Fibroblast of lung (primary cell): ENCODE measurements at places on chromosomes 12 and 14. TPM values are rescaled to one million over a fixed set of nuclear protein-coding genes. Genes with fewer than 3 reads are reported as not detected.

The PDZRN4 gene
- polyA plus RNA-seq, result not detected in 2 replicates

The COCH gene
- 0.27 and 0.72 TPM in 2 replicates for polyA plus RNA-seq

The KDM5A gene
- polyA plus RNA-seq, result 19.8 and 24.4 TPM in 2 replicates

The SERPINA12 gene
- not detected in 2 replicates for polyA plus RNA-seq

The GYS2 gene
- polyA plus RNA-seq, result not detected in 2 replicates

The PRKD1 gene
- polyA plus RNA-seq, result 22.2 and 26.2 TPM in 2 replicates

The FCF1 gene
- 57.8 and 67.2 TPM in 2 replicates for polyA plus RNA-seq

The PELI2 gene
- polyA plus RNA-seq, result 15.5 and 17.5 TPM in 2 replicates

The GRIN2B gene
- polyA plus RNA-seq, result not detected in 2 replicates

The BIN2 gene
- polyA plus RNA-seq, result not detected in 2 replicates

The LYZ gene
- not detected in 2 replicates for polyA plus RNA-seq

The CRIP1 gene
- polyA plus RNA-seq, result 2.5 and 5.2 TPM in 2 replicates

The MMAB gene
- polyA plus RNA-seq, result 31.5 and 36.8 TPM in 2 replicates

The TSPAN19 gene
- not detected in 2 replicates for polyA plus RNA-seq

The RNFT2 gene
- polyA plus RNA-seq, result 0.95 and 4.3 TPM in 2 replicates

The RAD51AP1 gene
- polyA plus RNA-seq, result 11.0 and 28.9 TPM in 2 replicates

The RPAP3 gene
- 21.0 and 23.8 TPM in 2 replicates for polyA plus RNA-seq

The ARHGAP5 gene
- 23.5 and 37.0 TPM in 2 replicates for polyA plus RNA-seq
